ENCODE measurements at places on chromosomes 5 and 9. TPM values are rescaled to one million over a fixed set of nuclear protein-coding genes. Genes with fewer than 3 reads are reported as not detected.

Gene TUSC1
- 20.5 TPM for total RNA-seq

Gene RMRP
- total RNA-seq: 37,648 TPM

Gene SURF4
- total RNA-seq: 295 TPM

Gene LPCAT1
- total RNA-seq: 25.3 TPM

Gene IGFBPL1
- not detected for total RNA-seq

Gene SCGB3A2
- not detected for total RNA-seq

Gene PNPLA7
- total RNA-seq: 0.26 TPM

Gene BTF3
- 244 TPM for total RNA-seq

Gene TMEM203
- 39.2 TPM for total RNA-seq

Gene ZNF484
- total RNA-seq: 8.2 TPM

Gene GTF2H2C
- total RNA-seq: 26.1 TPM

Gene MYMK
- not detected for total RNA-seq

All from bronchial epithelial cell (primary cell).